Stimulated activated CD4-positive, alpha-beta T cell treated with anti-CD3 and anti-CD28 coated beads, Interleukin-1b, Interleukin-23, amount 100 ng/mL, for 24 hours (primary cell): ENCODE measurements at places on chromosomes 1 and 21.

DNA sequence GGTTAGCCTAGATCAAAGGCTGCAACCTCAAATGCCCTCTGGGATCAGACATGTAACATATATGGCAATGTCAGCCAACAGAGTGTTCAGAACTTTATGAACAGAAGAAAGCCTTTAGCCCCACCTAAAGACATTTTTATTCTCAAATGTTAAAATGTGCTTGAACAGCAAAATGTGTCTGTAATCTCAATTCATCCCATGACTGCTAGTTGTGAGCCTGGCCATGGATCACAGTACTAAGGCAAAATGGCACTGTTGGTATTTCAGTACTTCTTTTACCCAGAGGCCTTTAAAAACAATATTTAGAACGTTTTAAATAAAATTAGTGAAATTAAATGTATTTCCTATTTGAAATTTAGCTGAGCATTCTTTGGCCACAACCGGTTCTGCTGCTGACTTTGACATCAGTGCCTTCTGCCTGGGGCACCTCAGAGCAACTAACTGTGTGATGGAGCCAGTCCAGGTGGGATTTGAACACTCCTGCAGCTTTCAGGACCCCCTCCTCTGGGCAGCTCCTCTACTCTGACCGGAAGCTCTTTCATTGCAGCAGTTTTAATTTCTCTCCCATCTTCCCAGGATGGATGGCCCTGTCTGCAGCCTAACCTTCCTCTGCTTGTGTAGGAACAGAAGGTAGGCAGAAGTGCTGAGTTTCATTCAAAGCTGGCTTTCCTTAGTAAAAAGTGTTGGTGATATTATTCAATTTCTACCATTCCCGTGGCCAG, 68.3 kb upstream of the NFIA start:
- DNase-seq = no peak

DNA sequence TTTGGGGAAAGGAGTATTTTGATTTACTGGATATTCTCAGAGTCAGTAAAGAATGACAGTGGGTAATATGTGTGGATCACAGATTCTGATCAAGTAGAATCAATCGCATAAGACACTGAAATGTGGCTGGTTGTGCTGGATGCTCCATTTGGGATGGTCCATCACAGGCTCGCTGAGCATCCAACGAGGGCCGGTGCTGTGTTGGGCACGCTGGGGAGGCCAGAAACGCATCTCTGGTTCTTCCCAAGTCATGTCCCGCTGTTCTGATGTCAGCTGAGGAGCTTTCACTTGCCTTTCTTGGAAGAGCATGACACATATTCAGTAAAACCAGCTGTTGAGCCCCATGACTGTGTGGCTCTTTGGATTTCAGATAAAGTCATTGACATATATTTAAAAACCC, 72.0 kb downstream of the UMODL1 start:
- DNase-seq = no peak

- no peak for DNase-seq
Observed at GRCh38 chr1:93178418-93178817, 1.8 kb downstream of the TMED5 start.

DNA sequence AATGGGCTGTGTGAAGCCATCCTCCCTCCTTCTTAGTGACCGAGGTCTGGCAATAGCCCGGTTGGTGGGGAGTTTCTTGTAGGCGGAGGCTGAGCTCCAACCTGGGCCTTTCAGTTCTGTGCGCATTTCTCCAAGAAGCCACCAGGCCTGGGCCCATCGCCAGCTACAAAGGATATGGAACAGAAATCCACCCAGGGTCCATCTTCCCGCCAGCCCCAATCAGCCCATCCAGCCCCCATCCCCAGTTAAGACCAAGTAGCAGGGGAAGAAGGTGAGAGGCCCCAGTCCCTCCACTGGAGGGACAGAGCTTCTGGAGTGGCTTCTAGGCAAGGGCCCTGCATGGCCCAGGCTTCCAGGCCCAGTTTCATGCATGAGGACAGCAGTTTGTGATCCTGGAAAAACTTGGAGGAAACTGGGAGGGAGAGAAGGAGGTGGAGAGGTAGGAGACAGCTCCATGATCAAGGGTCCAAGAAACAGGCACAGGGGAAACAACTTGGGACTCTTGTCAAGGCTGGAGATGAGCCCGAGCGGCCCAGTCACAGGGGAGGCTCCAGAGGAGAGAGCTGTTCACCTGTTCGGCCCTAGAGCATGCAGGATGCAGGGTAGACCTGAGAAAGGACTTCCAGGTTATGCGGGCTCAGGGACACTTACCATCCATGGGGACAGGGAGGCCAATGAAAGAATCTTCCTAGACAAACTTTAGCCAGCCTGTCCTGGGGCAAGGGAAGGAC, 261.2 kb downstream of the PTPRU start:
- DNase-seq = no peak

DNA sequence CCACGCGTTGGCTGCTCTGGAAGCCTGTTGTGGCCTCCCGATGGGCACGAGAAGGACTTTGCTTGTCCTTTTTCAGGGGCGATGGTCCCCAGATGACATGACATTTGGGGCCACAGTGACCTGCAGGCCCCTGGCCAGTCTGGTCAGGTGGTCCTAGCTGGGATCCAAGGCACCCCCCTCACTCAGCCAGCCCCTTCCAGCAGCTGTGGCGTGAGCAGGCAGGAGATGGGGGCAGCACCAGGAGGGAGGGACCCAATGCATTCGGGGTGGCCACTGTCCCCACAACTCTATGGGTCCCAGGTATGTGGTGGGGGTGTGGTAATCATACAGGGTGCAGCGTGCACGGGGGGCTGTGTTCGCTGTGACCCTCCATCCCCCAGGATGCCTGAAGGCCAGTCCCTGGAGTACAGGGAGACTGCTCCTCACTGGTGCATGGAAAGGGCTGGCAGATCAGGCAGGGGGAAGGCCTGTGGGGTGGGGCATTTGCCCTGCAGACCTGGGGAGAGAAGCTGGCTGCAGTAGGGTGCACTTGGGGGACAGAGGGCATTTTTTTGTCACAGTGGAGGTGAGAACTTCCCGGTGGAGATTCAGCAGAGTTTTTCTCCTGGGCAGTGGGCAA, 31.7 kb downstream of the WNT3A start:
- no peak for DNase-seq

GRCh38 chr1:181607524-181607923, 124.2 kb downstream of the CACNA1E start:
- no peak for DNase-seq

DNA sequence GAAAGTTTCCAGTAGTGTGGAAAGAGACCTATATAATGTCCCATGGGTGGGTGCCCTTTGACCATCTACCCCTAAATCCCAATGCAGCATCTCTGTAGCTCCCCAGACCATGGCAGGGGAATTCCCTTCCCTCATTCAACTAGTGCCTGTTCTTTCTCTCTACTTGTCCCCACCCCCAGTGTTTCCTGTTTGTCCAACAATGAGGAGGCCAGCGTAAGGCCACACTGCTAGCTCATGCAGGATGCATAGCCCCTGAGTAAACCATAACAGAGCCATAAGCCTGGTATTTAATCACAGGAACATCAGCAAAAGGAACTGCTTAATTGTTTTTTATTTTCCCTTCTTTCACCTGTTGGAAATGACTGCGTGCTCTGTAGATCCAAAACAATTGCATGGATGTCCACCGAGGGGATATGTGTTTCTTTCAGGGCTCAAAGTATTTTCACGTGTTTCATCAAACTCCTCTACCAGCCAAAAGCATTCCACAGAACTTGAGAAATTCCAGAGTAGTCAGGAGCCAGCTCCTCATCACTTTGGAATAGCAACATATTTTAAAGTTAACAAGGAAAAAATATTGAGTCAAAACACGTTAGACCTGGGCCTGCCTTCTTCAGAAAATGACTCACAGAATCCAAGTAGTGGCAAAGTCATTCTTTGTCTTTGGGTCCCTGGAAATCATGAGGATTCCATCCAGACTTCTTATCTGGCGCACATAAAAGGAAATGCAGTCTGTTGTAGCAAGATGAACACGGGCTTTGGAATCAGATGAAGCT, 162.5 kb upstream of the SGIP1 start:
- no peak for DNase-seq

DNA sequence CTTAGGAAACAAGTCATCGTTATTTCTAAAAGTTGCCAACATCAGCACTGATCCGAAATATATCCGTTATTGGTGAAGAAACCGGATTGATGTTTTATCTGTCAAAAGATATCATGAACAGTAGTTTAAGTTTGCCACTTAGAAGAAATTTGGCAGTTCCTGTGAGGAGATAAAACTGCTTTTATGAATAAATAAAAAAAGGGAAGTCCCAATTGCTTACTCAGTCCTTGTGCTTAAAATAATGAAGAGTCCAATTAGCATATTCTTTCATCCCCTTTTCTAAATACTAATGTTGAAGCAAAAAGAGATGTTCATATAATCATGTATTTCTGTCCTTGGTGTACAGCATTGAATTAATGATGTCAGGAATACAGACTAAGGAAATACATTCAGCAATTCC, 164.6 kb downstream of the NCAM2 start:
- DNase-seq = no peak

GRCh38 chr1:218401998-218402785, 57.1 kb downstream of the TGFB2 start:
- no peak for DNase-seq

DNA sequence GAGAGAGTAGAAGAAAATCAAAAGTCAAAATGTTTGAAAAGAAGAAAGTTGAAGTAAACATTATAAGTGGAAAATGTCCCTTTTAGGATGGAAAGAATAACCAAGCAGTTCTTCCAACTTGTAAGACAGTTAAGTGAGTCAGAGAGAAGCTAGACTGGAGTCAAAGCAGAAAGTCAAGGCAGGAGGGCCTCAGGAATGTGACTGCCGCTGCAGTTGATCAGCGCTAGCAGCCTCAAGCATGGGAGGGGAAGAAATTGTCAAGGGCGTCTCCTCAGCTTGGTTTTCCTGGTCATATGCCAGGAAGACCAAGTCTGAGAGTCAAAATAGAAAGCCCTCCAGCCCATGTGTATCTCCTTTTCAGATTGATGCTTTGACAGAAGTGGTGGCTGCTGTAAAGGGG, 23.2 kb downstream of the HAO2 start:
- no peak for DNase-seq

DNA sequence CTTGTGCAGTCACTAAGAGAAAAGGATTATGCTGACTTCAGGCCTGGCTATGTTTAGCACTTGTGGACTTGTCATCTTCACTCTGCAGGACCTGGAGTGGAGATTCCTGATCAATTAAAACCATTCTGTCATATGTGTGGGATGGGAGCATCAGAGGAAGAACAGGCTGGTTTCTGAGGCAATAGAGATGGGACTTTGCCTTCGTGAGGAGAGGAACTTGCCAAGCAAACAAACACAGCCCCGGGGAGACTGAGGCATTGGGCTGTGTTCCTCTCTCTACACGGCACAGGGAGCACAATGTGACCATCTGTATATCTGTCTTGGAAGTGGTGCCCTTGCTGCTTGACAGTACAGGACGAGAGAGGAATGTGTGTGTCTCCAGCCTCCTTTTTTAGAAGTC, 23.1 kb downstream of the VASH2 start:
- DNase-seq = no peak

- no peak for DNase-seq
Observed at GRCh38 chr1:24441996-24442668, 26.5 kb downstream of the NIPAL3 start.

DNA sequence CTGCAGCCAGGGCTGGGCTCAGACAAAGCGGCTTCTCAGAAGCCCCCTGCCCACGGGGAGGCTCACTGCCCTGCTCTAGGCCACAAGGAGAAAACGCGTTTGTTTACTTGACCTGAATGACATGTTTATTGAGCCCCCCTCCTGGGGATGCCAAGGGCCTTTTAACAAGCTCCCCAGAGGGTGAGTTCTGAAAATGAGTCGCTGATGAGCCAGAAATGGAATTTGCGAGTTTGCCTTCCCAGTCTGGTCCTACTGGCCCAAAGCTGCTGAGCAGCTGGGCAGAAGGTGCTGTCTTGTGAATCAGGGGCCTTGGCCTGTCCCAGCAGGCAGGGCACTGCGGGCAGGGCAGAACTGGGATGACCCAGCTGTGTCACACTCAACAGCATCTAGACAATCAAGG, 120.6 kb downstream of the SYF2 start:
- DNase-seq = no peak

DNA sequence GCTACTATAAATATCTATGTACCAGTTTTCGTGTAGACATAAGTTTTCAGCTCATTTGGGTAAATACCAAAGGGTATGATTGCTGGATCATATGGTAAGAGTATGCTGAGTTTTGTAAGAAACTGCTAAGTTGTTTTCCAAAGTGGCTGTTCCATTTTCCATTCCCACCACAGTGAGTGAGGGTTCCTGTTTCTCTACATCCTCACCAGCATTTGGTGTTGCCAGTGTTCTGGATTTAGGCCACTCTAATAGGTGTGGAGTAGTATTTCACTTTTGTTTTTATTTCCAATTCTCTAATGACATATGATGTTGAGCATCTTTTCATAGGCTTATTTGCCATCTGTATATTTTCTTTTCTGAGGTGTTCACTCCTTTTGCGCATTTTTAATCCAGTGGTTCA, 112.2 kb downstream of the GALNT2 start:
- no peak for DNase-seq

DNA sequence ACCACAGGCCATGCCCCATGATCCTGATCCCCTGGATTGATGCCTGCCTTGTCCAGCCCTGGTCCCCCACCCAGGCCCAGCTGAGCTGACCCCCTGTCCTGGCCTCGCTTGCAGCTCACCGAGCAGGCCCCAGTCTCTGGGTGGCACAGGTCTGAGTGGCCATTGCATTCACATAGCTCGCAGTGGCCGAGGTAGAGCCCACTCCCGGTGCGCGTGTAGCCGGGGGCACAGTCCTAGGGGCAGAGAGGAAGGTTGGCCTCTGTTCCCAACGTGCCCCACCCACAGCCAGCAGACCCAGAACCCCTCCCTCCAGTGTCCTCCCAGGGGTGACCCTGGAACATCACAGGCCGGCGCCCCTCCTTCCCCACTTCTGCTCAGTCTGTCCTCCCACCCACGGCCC, 51.9 kb downstream of the LDLRAD2 start:
- no peak for DNase-seq

DNA sequence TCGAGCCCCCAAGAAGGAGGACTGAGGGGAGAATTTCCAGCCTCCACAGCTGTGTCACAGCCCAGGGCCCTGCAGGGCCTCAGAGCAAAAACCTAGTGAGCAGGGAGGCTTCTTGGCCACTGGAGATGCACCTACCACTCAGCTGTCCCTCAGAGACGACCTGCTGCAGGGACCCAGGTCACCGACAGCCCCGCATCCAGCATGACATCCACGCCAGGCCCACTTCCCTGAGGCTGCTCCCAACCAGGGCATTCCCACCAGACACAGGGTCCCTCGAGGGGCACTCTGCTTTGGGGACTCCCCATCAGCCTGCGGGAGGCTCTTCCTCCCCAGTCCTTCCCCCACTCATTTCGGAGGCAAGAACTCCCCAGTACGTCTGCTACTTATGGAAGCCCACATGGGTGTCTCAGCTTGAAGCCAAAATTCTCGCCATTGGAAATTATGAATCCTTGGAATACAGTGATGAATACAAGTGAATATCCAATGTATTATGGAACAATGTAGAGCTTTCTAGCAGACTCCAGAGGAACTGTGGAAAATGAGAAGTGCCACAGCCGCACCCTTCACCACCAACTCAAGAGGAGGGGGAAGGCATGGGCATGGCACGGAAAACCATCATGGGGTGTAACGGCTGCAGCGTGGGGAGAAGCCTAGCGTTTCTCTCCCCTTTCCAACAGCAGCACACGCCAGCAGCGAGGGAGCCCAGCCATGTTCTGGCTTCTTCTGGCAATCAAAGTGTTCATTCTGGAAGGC, 6.9 kb downstream of the TFF3 start:
- DNase-seq = no peak
